ENCODE measurements at places on chromosomes 3 and 15. TPM values are rescaled to one million over a fixed set of nuclear protein-coding genes. Genes with fewer than 3 reads are reported as not detected.

The PRRT3 gene
- 0.80 TPM for polyA plus RNA-seq

DNA sequence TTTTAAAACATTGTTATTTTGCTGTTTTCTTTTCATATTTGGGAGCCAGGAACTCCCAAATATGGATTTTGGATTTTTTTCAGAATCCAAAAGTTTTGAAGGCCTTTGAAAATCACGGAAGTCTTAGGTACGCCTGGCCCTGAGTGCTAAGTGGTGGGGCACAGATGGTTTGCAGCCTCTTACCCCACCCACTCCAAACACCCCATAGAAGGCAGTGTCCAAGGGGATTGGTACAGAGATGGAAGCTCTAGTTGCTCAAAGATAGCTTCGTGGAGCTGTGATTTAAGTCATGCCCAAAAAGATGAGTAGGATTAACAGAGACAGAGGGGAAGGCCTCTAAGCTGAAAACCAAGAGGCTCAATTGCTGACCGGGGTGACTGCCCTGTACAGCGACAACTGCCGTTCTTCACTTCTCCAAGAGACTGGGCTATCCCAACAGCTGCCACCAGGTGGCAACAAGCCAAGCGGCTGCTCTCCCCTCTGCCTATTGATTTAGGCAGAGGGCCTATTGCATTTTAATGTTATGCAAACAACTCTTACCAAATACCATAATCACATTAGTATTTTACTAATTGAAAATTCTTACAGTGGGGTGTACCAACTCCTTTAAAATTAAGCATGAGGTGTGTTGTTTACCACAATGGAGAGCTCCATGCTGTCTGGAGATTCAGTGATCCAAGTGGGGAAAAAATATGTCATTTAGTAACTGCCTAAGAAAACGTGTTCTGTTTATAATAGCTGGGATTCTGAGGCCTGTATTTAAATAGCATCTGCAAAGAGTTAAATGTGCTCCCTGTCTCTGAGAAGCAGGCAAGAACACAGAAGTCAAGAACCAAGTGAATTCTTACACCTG, 64.0 kb upstream of the C15orf61 start:
- H3K4me3 ChIP-seq, result no peak overlapping the region
- DNase-seq, result peak; percentile 90
- peaks cover 7% of the 10 kb centered on the region for H3K4me1 ChIP-seq
- no peak overlapping the region for H3K27ac ChIP-seq
- H3K36me3 ChIP-seq, result peaks cover 23% of the 10 kb centered on the region
- H3K27me3 ChIP-seq, result no peaks in the 10 kb centered on the region

The HYKK gene
- polyA plus RNA-seq, result 5.9 TPM

GRCh38 chr15:92955706-92956105, 55.6 kb downstream of the CHD2 start:
- H3K4me1 ChIP-seq, result no peaks in the 10 kb centered on the region
- no peak overlapping the region for H3K27ac ChIP-seq
- H3K4me3 ChIP-seq, result no peak overlapping the region
- H3K27me3 ChIP-seq, result no peaks in the 10 kb centered on the region
- H3K36me3 ChIP-seq, result peaks cover 61% of the 10 kb centered on the region

DNA sequence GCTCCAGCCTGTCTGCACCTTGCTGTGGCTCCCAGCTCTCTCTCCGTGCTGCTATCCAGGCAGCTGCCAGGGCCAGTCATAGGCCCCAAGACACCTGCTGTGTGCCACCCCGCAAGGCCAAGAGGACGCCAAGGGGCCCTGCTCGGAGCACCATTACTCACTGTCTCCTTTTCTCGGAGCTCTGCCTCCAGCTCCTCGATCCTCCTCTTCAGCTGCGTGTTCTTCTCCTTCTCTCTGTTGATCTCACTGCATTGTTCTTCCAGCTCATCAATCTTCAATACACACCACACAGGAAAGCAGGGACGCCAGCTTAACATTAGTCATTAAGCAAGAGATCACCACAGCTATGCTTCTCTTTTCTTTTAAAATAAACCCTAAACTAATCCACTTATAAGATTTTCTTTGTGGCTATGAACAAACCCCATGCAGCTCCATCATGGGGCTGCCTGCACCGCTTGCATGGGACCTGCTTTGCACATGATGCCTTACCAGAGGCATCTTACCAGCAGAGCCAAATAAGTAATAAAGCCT, 42.6 kb downstream of the WHAMM start:
- no peaks in the 10 kb centered on the region for H3K27me3 ChIP-seq
- peaks cover 15% of the 10 kb centered on the region for H3K4me1 ChIP-seq

DNA sequence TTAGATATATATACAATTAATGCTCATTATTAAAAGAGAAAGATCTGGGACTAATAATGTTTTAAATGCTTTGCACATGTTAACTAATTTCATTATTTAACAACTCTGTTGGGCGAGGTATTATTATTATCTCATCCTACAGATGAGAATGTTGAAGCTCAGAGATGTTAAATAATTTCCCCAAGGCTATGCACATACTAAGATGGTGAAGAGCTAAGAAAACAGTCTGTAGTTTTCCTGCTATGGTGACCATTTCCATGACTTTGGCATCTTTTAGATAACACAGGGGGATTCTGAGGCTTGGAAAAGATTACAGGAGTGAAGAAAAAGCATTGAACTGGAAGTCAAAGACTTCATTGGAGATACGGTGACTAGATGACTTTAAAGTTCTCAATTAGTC, 226.7 kb downstream of the ZMAT3 start:
- H3K4me1 ChIP-seq, result peaks cover 16% of the 10 kb centered on the region
- no peaks in the 10 kb centered on the region for H3K36me3 ChIP-seq
- no peak for DNase-seq
- no peak overlapping the region for H3K27ac ChIP-seq
- H3K4me3 ChIP-seq, result no peak overlapping the region

GRCh38 chr15:65336493-65337435, 32.3 kb downstream of the RNU5B-1 start:
- H3K4me3 ChIP-seq, result no peak overlapping the region
- no peaks in the 10 kb centered on the region for H3K4me1 ChIP-seq
- peaks cover 46% of the 10 kb centered on the region for H3K27me3 ChIP-seq
- no peak overlapping the region for H3K27ac ChIP-seq

The ROPN1 gene
- polyA plus RNA-seq, result 0.15 TPM

- no peak overlapping the region for H3K4me3 ChIP-seq
- no peaks in the 10 kb centered on the region for H3K27me3 ChIP-seq
- no peak for DNase-seq
- no peaks in the 10 kb centered on the region for H3K36me3 ChIP-seq
- H3K4me1 ChIP-seq, result no peaks in the 10 kb centered on the region
These were observed 65.7 kb downstream of the CDIN1 start for GRCh38 chr15:36645106-36645505.

The CCDC54 gene
- not detected for polyA plus RNA-seq

The NR1I2 gene
- 0.25 TPM for polyA plus RNA-seq

- no peak for DNase-seq
- no peak overlapping the region for H3K27ac ChIP-seq
- H3K4me1 ChIP-seq, result no peaks in the 10 kb centered on the region
- no peak overlapping the region for H3K4me3 ChIP-seq
- H3K27me3 ChIP-seq, result no peaks in the 10 kb centered on the region
These were observed 28.8 kb downstream of the ETFA start for GRCh38 chr15:76282465-76282864.

The UQCC5 gene
- 58.5 TPM for polyA plus RNA-seq

The TMOD3 gene
- 10.1 TPM for polyA plus RNA-seq

The PLSCR2 gene
- polyA plus RNA-seq, result not detected

GRCh38 chr3:46215810-46216414, 7.8 kb upstream of the CCR1 start:
- no peaks in the 10 kb centered on the region for H3K27me3 ChIP-seq
- H3K36me3 ChIP-seq, result no peaks in the 10 kb centered on the region
- H3K27ac ChIP-seq, result no peak overlapping the region
- H3K4me1 ChIP-seq, result peaks cover 6% of the 10 kb centered on the region
- DNase-seq, result peak; percentile 29

DNA sequence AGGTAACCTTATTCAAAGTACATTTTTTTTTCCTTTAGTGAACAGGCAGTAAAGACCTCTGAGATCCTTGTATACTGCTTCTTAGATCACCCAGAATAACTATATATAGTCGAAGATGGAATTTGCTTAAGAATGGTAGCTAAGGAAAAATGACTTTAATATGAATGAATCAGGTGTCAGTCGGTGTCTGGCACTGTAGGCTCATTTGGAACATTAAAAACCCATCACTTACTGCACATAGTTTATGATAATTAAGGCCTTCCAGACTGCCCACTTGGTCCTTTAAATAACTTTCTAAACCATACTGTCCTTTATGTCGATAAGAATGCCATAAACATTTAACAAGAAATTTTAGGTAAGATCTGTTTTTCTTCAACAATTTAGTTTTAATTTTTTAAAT, 981.8 kb downstream of the ROBO2 start:
- no peaks in the 10 kb centered on the region for H3K4me1 ChIP-seq
- no peaks in the 10 kb centered on the region for H3K27me3 ChIP-seq
- no peak for DNase-seq
- no peak overlapping the region for H3K27ac ChIP-seq

DNA sequence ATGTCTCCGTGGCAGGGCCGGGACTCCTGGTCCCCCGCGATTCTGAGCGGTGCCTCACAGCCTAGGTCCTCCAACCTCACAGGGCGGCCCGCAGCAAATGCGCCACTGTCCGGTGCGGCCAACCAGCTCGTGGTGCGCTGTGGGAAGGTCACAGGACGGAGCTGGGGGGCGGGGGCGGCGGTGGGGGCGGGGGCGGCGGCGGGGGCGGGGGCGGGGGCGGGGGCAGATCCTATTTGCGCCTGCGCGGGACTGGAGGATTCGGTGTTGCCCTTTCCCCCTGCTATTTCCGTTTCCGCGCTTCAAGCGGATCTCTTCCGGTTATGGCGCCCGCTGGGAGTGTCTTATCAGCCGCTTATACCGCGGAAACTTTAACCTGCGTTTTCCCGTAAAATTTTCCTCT, 106.7 kb upstream of the SNRPN start:
- no peaks in the 10 kb centered on the region for H3K4me1 ChIP-seq
- peaks cover 3% of the 10 kb centered on the region for H3K27me3 ChIP-seq
- no peak overlapping the region for H3K4me3 ChIP-seq

The IVD gene
- polyA plus RNA-seq, result 45.1 TPM

- DNase-seq, result no peak
- no peaks in the 10 kb centered on the region for H3K27me3 ChIP-seq
- H3K27ac ChIP-seq, result no peak overlapping the region
- no peaks in the 10 kb centered on the region for H3K36me3 ChIP-seq
These were observed 288.0 kb upstream of the TLE3 start for GRCh38 chr15:70385711-70386110.

The CCR2 gene
- polyA plus RNA-seq, result 0.81 TPM

The SCAANT1 gene
- polyA plus RNA-seq, result not detected

DNA sequence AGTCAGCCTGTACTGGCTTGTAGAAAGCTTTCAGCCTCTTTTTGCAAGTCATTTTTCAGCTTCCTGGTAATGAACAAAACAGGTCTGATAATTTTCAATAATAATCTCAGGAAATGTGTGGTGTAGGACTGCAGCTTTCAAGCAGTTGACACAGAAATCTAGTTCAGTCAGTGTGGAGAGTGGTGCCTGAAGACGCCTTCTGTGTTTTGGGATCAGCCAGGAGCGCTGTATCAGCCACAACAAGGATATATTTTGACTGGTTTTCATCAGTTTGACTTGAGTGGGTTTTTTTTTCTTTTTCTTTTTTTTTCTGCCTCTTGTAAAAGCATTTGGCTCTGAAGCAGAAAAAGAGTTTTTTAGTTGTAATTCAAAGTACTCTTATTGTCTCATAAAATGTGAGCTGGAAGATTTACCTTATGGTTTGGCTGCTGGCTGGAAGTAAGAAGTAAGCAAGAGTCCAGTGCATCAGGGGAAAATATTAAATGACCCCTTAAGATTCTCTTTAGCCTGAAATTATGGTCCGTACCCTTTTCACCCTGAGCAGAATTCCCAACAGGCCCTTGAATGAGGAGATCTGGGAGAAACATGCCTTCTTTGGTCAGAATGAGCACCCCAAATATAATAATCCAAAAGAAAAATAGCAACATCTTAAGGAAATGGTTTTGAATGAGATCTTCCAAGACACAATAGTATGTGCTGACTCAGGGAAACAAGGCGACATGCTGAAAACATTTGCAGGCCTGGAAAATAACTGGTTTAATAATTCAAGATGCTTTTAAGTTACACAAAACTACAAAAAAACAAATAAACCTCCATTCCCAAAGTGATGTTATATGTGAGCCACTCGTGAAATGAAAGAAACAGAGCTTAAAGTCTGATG, 332.7 kb upstream of the ADAMTS9 start:
- peaks cover 25% of the 10 kb centered on the region for H3K4me1 ChIP-seq
- H3K27me3 ChIP-seq, result no peaks in the 10 kb centered on the region
- no peak overlapping the region for H3K27ac ChIP-seq
- no peak for DNase-seq
- no peaks in the 10 kb centered on the region for H3K36me3 ChIP-seq

- no peaks in the 10 kb centered on the region for H3K4me1 ChIP-seq
- no peak overlapping the region for H3K27ac ChIP-seq
- H3K4me3 ChIP-seq, result no peak overlapping the region
- DNase-seq, result no peak
- H3K27me3 ChIP-seq, result no peaks in the 10 kb centered on the region
- no peaks in the 10 kb centered on the region for H3K36me3 ChIP-seq
These were observed 50.7 kb downstream of the MYLK start for GRCh38 chr3:123833398-123833785.

The GOLGA6L7 gene
- not detected for polyA plus RNA-seq

The CCK gene
- polyA plus RNA-seq, result 0.87 TPM

The ZNF620 gene
- 1.9 TPM for polyA plus RNA-seq

The ZBBX gene
- not detected for polyA plus RNA-seq

DNA sequence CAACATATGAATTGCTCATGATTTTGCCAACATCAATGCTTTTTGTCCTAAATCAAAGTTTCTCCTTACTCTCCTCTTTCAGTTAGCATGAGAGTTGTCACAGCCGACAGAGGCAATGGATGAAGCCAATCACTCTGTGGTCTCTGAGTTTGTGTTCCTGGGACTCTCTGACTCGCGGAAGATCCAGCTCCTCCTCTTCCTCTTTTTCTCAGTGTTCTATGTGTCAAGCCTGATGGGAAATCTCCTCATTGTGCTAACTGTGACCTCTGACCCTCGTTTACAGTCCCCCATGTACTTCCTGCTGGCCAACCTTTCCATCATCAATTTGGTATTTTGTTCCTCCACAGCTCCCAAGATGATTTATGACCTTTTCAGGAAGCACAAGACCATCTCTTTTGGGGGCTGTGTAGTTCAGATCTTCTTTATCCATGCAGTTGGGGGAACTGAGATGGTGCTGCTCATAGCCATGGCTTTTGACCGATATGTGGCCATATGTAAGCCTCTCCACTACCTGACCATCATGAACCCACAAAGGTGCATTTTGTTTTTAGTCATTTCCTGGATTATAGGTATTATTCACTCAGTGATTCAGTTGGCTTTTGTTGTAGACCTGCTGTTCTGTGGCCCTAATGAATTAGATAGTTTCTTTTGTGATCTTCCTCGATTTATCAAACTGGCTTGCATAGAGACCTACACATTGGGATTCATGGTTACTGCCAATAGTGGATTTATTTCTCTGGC, 2.5 kb downstream of the OR4F6 start:
- no peak overlapping the region for H3K27ac ChIP-seq
- no peaks in the 10 kb centered on the region for H3K4me1 ChIP-seq
- no peak overlapping the region for H3K4me3 ChIP-seq
- no peak for DNase-seq
- no peaks in the 10 kb centered on the region for H3K36me3 ChIP-seq
- no peaks in the 10 kb centered on the region for H3K27me3 ChIP-seq

GRCh38 chr3:20405744-20406143, 219.7 kb upstream of the SGO1 start:
- no peak overlapping the region for H3K4me3 ChIP-seq
- H3K36me3 ChIP-seq, result no peaks in the 10 kb centered on the region
- no peak overlapping the region for H3K27ac ChIP-seq
- peak; percentile 16 for DNase-seq
- no peaks in the 10 kb centered on the region for H3K27me3 ChIP-seq

Data from stomach (tissue), 19 donors.